ENCODE measurements at places on chromosomes 12 and 14.
A peak's percentile ranks its signal among the peaks of the same experiment; 100 is the strongest.

GRCh38 chr14:51394804-51395203, 154.8 kb downstream of the TMX1 start:
- H3K4me1 ChIP-seq = peaks cover 10% of the 10 kb centered on the region
- H3K36me3 ChIP-seq = no peaks in the 10 kb centered on the region
- no peaks in the 10 kb centered on the region for H3K27me3 ChIP-seq
- H3K27ac ChIP-seq = peak overlapping the region; percentile 71

DNA sequence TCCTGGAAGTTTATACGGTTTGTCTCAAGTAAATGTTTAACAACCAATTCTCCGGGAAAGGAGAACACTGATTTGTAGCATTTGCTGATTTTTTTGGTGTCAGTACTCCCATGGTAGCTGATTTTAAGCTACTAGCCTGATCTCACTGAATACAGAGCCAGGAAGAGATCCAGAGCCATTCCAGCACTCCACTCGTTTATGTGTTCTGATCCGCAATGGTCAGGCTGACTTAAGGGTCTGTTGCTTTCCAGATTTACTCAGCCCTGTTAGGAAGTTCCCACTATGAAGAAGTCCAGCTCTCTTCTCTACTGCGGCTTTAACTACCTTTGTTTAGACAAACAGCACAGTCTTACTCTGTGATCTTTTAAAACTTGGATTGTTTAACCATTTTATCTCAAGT, 38.0 kb upstream of the NID2 start:
- H3K27me3 ChIP-seq = no peaks in the 10 kb centered on the region
- DNase-seq = no peak
- no peaks in the 10 kb centered on the region for H3K4me1 ChIP-seq
- H3K36me3 ChIP-seq = no peaks in the 10 kb centered on the region

- no peak overlapping the region for H3K27ac ChIP-seq
- no peaks in the 10 kb centered on the region for H3K36me3 ChIP-seq
- no peak for DNase-seq
Measured at GRCh38 chr12:118521036-118521370, 144.6 kb downstream of the SUDS3 start.

- H3K27me3 ChIP-seq = no peaks in the 10 kb centered on the region
- H3K27ac ChIP-seq = no peak overlapping the region
- H3K36me3 ChIP-seq = peaks cover 4% of the 10 kb centered on the region
- H3K4me1 ChIP-seq = peaks cover 26% of the 10 kb centered on the region
- no peak overlapping the region for H3K4me3 ChIP-seq
- DNase-seq = no peak
Measured at GRCh38 chr14:64767215-64767964, 63.2 kb downstream of the PLEKHG3 start.

DNA sequence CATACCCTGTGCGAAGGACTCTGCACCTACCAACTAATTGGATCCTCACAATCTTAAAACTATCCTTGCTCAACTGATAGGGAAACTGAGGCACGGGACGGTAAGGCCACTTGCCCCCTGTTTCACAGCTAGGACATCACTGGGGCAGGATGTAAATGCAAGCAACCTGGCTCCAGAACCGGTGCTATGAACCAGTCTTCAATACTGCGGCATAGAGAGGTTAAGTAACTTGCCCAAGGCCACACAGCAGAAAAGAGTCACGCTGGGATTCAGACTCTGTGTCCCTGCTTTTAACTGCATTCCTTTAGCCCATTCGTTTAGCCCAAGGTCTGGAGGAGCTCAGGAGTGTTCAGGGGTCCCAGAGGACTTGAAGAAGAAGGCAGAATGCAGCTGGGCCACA, 76.1 kb downstream of the NCOR2 start:
- no peak overlapping the region for H3K27ac ChIP-seq
- H3K27me3 ChIP-seq = no peaks in the 10 kb centered on the region
- H3K4me1 ChIP-seq = peaks cover 8% of the 10 kb centered on the region
- peaks cover 16% of the 10 kb centered on the region for H3K36me3 ChIP-seq
- DNase-seq = no peak
- H3K4me3 ChIP-seq = no peak overlapping the region
